H7 (cell line): ENCODE measurements at places on chromosomes 1 and 21.

- DNase-seq: no peak
Measured at GRCh38 chr1:238608144-238608543, 717.4 kb upstream of the ZP4 start.

DNA sequence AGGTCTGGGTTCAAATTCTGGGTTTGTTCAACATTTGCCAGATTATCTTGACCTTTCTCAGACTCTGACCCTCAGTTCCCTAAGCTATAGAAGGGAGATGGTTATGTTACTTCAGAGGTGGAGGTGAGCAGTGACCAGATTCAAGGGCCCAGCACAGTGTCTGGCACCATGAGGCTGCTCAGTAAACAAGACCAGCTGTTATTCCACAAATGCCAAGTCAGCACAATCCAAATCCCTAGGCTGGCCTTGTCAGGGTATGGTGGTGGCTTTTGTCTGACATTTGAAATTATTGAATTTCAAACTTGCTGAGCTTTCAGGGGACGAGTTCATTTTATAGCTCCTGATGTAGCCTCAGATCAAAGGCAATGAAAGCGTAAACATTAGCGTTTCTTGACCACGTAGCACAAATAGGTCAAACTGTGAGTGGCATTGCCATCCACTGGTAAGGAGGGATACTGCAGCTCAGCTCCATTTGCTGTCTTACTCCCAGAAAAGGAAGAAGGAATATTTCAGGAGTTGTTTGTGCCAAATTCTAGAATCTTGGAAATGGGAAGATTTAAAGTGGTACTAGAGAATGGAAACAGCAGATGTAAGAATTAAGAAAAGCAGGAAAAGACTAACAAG lies 94.3 kb upstream of the EDN2 start:
- DNase-seq: peak; percentile 80

- DNase-seq: no peak
Measured at GRCh38 chr1:38061883-38062328, 15.3 kb upstream of the POU3F1 start.

DNA sequence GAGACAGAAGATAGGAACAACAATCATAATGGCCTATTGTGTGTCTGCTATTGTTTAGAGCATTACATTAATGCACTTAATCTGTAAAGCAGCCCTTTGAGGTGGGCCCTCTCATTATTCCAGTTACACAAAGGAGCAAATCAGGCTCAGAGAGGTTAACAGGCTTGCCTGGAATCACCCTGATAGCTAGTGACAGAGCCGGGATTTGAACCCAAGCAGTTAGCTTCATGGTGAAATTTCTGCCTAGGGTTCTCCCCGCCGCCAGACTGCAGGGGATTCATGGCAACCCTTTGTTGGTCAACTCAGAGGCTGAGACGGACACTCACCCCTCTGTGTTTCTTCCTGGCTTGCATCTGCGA lies 7.1 kb downstream of the HEYL start:
- DNase-seq: no peak

- DNase-seq: no peak
Measured at GRCh38 chr1:32341186-32341757, 5.2 kb upstream of the MARCKSL1 start.

GRCh38 chr1:210321552-210321951 lies 7.2 kb upstream of the HHAT start:
- no peak for DNase-seq

DNA sequence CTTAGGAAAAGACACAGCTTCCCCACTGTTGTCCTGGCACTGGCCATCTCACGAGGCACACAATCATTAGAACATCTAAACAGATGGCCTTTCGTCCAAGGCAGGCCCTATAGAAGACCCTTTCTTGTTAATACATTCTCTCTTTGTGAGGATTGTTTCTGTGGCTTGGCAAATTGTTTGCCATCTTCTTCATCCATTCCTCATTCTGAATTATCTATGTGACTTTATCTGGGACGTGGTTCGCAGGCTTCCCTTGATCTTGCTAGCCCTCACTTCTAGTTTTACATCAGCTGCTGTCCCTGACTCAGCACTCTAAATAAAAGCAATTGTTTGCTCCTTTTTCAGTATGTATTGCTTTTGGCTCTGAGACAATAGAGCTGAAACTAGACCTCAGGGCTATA lies 101.1 kb upstream of the ZC3H11B start:
- no peak for DNase-seq

DNA sequence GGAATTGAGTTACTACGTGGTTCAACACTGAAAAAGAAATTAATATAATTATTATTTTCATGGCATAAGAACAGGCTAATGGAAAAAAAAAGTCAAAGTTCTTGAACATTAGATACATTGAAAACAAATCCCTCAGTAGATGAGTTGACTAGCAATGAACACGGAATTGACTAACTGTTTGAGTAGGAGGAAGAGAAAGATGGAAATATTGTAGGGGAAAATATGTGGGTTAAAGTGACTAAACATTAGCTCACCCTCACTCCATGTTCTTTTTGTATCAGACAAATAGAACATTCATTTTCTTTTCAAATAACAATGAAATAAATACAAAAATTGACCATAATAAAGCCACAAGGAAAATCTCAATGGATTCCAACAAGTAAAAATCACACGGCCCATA lies 84.3 kb downstream of the KCNK2 start:
- DNase-seq: no peak
